ENCODE measurements at places on chromosomes 16 and 17.

DNA sequence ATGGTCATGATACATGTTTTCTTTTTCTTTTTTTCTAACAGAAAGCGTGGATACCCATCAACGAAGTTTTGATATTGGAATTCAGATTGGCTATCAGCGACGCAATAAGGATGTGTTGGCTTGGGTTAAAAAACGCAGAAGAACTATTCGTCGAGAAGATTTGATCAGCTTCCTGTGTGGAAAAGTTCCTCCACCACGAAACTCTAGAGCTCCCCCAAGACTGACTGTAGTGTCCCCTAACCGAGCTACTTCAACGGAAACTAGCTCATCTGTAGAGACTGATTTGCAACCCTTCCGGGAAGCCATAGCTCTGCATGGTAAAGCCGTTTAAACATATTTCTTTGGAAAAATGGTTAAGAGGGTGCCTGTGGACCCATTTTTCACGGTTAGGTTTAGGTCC, 11.5 kb downstream of the HAPSTR1 start:
- DNase-seq, result no peak

GRCh38 chr16:49620158-49620868, 235.6 kb downstream of the ZNF423 start:
- DNase-seq, result no peak

GRCh38 chr17:79792341-79792871, 4.5 kb downstream of the CBX8 start:
- no peak for DNase-seq

GRCh38 chr16:17134586-17134985, 336.2 kb downstream of the XYLT1 start:
- no peak for DNase-seq

DNA sequence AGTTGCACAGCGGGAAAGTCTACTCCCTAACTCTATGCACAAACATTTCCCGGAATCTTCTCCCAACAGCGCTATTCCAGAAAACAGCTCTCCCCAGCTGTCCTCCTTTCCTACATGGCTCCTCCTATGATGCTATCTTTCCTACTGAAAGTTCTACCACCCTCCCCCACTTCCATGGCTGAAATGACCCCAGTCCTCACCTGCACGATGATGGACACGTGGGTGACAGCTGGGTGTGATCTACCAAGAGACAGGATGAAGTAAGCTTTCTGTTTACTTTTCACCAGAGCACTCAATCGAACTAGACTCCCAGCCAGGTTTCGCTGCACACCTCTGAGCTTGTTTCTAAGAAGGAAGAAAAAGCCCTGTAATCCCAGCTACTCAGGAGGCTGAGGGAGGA, 10.7 kb downstream of the CTC1 start:
- DNase-seq, result no peak

DNA sequence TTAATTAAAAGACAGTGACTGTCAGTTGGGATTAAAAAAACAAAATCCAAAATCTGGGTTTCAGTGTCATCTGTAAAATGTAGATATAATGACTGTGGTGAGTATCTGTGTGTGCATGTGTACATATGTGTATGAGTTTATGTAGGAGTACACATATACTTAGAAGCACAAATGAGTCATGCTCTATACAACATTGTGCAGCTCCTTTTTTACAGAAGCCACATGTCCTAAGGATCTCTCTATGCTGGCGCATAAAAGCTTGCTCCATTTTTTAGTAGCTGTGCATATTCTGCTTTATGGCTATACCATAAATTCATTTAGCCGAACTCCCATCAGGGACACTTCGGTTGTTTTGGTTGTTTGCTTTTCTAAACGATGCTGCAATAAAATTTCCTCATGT, 125.2 kb upstream of the EEF2KMT start:
- DNase-seq, result no peak

GRCh38 chr16:5001571-5001970, 32.2 kb downstream of the NAGPA start:
- DNase-seq, result peak; percentile 20

- DNase-seq, result no peak
These were observed 110.5 kb downstream of the SHISA6 start for GRCh38 chr17:11351479-11351878.

DNA sequence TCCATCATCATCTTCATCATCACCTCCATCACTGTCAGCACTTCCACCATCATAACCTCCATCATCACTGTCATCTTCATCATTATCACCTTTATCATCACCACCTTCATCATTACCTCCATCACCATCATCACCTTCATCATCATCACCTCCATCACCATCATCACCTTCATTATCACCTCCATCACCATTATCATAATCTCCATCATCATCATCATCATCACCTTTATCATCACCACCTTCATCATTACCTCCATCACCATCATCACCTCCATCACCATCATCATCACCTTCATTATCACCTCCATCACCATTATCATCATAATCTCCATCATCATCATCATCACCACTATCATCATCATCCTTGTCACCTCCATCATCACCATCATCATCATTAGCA, 309.7 kb downstream of the HAPSTR1 start:
- no peak for DNase-seq

DNA sequence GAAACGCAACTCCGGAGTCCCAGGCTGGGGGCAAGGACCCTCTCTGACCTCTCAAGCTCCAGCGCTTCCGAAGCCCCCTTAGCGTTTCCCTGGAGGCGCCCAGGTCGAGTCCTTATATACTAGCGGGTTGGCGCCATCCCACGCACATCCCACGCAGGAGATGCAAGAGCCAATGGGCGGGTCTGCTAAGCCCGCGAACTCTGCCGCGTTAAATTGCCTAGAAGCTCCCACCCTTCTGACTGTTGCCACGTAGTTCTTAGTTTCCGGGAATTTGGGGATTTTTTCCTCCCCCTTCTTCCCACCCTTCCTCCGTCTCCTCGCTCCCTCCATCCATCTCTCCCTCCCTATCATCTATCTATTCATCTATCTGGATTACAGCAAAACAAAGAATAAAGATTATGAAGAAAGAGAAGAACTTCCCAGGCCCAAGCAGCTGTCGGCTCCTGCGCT, at the start of gene SLFN11:
SLFN11 (minus strand) TSS at position 88 of the 450 bp plus-strand sequence. CDS start 9,814 bp downstream, outside the sequence.
- peak; percentile 81 for DNase-seq

DNA sequence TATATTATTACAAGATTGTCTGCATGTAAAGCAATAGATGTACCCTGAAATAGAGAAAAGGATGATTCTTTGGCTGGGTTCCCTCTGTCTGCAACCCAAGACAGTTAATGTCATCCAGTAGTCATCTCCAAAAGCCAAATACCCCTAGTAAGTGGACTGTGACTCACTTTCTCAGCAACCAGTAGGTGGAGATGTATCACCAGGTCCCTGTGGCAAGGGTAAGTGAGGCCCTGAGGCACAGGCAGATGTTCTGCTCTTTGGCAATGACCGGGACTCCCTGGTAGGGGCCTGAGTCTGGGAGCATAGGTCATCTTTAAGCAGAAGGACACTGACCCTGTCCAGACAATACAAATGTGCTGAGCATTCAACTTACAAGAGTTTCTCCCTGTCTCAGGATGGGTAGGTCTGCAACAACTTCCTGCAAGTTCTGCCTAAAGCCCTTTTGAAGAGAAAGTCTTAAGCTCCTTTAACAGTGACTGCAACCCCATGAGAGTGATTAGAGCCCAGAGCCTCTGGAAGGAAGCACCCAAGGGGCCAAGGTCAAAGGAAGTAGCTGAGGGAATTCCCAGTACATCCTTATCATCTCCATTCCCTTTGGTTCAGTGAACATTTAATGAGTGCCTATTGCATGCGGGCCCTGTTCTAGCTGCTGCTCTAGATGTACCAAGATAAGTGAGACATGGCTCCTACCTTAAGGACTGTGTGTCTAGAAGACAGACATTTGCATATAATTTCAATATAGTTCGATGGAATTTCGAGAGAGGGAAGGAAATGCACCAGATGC, 31.9 kb downstream of the PMP22 start:
- DNase-seq, result no peak

DNA sequence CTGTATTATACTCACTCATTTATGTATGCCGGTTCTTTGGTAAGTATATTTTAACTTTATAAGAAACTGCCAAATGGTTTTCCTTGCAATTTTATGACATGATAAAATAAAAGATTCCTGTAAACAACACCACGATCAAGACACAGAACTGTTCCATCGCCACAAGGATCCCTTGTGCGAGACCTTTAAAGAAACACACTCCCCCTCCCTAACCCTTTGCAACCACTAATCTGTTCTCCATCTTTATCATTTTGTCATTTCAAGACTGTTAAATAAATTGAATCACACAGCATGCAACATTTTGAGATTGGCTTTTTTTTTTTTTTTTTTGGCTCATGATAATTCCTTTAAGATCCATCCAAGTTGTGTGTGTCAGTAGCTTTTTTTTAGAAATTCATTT, 6.0 kb downstream of the ADGRG5 start:
- DNase-seq, result no peak

DNA sequence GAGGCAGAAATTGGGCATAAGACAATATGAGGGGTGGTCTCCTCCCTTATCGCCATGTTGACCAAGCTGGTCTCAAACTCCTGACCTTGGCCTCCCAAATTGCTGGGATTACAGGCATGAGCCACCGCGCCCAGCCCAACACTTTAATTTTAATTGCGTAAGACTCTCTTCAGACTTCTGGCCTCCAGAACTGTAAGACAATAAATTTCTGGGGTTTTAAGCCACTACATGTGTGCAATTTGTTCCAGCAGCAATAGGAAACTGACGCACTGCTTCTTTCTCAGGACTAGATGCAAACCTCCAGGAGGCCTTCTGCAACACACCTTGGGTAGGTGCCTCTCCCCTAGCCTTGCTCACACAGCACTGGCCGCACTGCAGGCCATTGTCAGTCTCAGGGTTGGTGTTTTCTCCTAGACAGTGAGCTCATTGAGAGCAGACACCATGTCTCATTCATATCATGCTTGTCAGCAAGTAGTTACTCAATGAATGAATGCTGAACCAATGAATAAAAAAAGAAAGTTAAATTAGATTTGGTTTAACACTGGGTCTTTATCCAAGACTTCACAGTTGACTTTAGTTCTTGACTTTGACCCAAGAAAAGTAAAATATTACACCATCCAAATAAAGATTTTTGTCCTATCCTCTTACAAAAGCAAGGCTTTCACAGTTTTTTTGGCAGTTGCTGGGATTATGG, 5.5 kb upstream of the ACSF2 start:
- DNase-seq, result no peak

GRCh38 chr17:4463818-4464476, 30.2 kb downstream of the SPNS3 start:
- no peak for DNase-seq

DNA sequence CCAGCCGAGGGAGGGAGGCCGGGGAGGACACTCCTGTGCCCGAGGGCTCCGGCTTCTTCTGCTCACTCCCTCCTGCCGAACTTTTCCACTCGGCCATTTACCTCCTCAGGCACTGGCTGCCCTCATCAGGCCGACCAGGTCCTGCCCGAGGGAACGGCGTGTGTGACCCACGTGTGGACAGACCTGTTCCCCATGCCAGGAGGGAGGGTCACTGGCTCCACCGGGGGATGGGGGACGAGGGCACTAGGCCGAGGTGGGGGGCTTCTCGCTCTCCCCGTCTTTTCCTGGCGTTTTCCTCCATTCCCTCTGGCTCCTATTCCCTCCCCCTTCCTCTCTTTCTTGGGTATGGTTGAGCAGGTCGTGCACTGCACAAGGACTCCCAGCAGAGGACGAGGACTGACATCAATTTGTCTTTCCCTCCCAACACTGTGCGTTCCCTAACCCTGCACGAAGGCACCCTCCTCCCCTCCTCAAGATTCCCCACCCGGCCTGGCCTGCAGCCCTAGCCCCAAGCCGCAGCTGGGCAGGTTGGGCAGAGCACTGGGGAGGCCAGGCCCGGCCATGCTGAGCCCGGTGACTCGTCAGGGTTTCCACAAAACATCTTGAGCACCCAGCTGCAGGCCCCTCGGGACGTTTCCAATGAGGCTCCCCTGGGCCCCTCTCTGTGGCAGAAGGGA, 3.2 kb upstream of the IL17C start:
- DNase-seq, result no peak

GRCh38 chr16:87314990-87315420, 2.2 kb downstream of the C16orf95 start:
- no peak for DNase-seq

GRCh38 chr17:41631898-41632285, 7.5 kb upstream of the KRT17 start:
- no peak for DNase-seq

GRCh38 chr17:13572581-13572980, 29.1 kb downstream of the HS3ST3A1 start:
- DNase-seq, result no peak

DNA sequence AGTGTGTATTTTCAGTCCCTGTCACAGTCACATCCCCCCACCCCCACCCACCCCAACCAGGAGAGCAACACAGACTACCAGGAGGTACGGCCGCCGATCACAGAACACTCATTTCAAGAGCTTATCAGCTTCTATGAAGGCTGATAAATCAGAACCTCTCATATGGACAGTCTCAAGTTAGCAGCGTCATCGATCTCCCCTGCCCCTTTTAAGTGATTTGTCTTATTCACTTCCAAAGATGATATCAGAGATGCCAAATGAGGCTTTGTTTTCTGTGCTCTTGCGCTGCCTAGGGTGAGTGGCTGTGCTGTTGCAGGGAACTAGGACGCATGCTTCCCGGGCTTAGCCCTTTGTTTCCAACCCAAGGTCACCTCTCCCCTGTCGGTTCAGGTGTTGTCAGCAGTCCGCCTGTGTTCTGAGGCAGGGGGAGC, 26.8 kb upstream of the PMFBP1 start:
- DNase-seq, result no peak

- DNase-seq, result no peak
These were observed 1.8 kb downstream of the HOXB7 start for GRCh38 chr17:48609033-48609432.

- DNase-seq, result no peak
These were observed 10.4 kb downstream of the VPS53 start for GRCh38 chr17:704111-704864.

DNA sequence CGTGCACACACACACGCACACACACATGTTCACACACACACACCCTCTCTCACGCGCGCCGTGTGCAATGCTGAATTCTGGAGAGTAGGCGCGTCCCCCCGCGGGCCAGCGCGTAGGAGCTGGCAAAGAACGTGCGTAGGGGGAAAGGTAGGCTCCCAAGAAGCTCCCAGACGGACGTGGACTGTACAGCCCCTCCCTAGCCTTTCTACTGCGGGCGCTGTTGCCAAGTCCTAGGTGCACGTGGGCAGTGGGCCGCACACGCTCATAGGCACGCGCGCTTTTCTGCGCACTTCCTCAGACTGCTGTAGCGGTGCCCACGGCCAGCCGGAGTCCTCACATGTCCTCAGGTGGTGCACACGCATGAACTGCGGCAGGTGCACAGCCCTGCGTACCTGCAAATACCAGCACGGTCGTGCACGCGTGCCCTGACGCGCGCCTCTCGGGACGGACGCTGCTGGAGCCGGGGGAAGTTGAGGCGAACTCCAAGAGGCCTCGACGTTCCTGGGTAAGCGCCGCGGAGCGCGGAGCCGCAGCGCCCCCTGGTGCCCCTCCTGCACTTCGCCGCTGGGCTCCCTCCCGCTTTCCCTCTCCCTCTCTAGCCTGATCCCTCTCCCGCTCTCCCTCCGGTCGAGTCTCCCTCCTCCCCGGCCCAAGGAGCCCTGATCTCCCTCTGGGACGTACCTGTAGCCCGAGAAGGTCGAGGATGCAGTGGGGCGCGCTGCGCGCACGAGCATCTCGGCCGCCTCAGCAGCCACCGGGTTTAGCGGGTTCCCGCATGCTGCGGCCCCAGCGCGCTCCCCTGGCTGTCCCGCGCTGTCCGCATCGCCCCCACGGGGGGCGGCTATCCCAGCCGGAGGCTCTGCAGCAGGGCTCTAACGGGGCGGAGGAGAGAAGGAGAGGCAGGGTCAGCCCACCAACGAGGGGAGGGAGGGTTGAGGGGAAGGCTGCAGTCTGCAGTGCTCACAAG, 749 bp downstream of the GRIN2A start:
- DNase-seq, result peak; percentile 8

GRCh38 chr16:51305337-51305736, 154.3 kb upstream of the SALL1 start:
- no peak for DNase-seq

Measured in GDM1 (cell line).